Breast epithelium (tissue), 4 donors: ENCODE measurements at places on chromosomes 1 and 21. TPM values are rescaled to one million over a fixed set of nuclear protein-coding genes. Genes with fewer than 3 reads are reported as not detected.

The FBLIM1 gene
- 17.4 TPM for total RNA-seq

- peak overlapping the region; percentile 40 for H3K27ac ChIP-seq
- H3K4me1 ChIP-seq, result no peaks in the 10 kb centered on the region
- no peak for DNase-seq
- H3K27me3 ChIP-seq, result no peaks in the 10 kb centered on the region
- H3K4me3 ChIP-seq, result no peak overlapping the region
- no peaks in the 10 kb centered on the region for H3K36me3 ChIP-seq
These were observed 26.1 kb downstream of the KCNJ15 start for GRCh38 chr21:38282921-38283320.

DNA sequence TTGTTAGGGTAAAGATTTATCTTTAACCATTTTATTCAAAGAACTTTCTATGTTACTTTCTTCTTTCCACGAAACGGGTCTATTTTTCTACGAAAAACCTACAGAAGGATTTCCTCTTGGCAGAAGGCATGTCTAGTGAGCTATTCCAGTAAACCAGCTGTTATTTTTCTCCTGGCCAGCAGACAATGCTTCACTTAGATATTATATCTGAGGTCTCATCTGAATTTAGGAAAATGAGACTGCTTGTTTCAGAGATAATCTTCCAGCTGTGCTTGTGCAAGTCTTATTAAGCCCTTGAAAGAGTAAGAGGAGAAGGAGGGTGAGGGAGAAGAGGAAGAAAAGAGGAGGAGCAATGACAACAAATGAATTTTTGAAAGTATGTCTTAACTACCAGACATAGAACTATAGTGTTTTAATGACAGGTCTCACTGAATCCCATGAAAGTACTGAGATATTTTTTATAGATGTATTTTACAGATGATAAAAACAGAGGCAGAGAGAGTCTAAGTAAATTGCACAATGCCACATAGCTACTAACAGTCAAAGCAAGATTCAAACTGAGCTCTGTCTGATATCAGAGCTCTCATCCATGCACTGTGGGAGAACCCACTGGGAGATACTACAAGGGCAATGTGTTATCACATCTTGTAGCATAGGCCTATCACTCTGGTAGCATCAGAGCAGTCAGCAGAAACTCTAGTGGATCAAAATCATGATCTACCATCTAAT, 54.6 kb upstream of the SAMSN1 start:
- H3K27me3 ChIP-seq, result no peaks in the 10 kb centered on the region
- no peaks in the 10 kb centered on the region for H3K36me3 ChIP-seq
- no peak overlapping the region for H3K27ac ChIP-seq
- no peaks in the 10 kb centered on the region for H3K4me1 ChIP-seq
- DNase-seq, result no peak

DNA sequence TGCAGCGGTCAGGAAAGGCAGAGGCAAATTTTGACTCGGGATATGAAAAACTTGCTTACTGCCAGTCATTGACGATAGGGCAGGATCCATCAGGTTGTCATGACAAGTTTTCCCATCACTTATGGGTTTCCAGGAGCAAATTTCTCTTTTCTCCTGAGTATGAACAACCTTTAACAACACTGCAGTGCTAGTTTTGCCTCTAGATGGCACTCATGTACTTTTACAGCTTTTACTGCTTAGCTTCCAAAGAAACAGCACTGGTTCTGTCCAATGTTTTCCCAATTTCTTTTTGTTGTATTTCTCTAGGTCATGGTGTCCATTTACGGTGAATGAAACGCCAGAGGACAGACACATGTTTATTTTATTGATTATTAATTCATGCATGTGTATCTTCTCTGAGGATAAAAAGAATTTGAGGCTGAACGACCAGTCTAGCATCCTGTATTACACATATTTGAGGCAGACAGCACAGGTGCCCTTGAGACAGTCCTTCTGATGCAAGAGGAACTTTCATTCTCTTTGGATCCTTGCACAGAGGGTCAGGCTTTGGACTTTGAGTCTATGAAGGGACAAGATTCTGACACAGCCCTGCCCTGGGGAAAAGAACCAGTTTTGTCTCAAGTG, 112.3 kb upstream of the TRABD2B start:
- H3K4me1 ChIP-seq, result no peaks in the 10 kb centered on the region
- no peak overlapping the region for H3K4me3 ChIP-seq
- DNase-seq, result no peak

DNA sequence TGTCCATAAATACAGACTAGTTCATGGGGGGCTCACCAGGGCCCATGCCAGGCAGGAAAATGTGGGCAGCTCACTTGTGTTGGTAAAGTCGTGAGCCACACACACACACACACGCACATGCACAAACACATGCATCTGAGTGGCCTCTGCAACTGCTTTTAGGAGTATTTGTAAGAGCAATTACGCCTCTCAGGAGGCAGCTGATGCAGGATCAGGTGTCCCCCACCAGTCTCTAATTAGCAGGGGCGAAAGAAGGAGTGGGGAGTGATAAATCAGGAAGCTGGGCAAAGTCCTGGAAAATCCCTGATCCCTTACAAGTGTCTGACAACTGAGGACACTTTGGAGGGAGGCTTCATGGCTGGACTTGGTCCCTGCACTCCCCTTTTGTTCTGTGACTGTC, 5.7 kb upstream of the IVL start:
- H3K4me1 ChIP-seq, result no peaks in the 10 kb centered on the region
- no peaks in the 10 kb centered on the region for H3K27me3 ChIP-seq
- H3K4me3 ChIP-seq, result no peak overlapping the region
- DNase-seq, result no peak
- H3K27ac ChIP-seq, result no peak overlapping the region

The PTPN7 gene
- total RNA-seq, result 4.2 TPM

The RIPPLY3 gene
- total RNA-seq, result 0.16 TPM

DNA sequence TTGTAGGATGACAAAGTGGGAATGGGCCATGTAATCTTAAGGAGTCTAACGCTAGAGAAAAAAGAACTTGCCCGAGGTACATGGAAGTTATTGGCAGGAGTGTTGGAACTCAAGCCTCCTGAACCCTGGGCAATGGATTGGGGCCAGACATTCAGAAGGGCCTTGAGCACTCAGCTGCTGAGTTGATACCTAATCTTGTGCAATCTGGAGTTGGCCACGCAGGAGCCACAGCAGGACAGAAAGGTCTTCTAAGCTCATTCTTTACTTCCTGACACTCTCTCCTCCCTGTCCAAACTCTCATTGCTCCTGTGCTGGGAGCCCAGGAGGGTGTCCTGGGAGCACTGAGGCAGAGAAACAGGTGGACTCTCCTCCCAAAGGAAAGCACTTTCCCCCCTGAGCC, 25.1 kb upstream of the CSF1 start:
- H3K27ac ChIP-seq, result no peak overlapping the region
- DNase-seq, result no peak
- no peaks in the 10 kb centered on the region for H3K27me3 ChIP-seq
- no peak overlapping the region for H3K4me3 ChIP-seq
- no peaks in the 10 kb centered on the region for H3K4me1 ChIP-seq

DNA sequence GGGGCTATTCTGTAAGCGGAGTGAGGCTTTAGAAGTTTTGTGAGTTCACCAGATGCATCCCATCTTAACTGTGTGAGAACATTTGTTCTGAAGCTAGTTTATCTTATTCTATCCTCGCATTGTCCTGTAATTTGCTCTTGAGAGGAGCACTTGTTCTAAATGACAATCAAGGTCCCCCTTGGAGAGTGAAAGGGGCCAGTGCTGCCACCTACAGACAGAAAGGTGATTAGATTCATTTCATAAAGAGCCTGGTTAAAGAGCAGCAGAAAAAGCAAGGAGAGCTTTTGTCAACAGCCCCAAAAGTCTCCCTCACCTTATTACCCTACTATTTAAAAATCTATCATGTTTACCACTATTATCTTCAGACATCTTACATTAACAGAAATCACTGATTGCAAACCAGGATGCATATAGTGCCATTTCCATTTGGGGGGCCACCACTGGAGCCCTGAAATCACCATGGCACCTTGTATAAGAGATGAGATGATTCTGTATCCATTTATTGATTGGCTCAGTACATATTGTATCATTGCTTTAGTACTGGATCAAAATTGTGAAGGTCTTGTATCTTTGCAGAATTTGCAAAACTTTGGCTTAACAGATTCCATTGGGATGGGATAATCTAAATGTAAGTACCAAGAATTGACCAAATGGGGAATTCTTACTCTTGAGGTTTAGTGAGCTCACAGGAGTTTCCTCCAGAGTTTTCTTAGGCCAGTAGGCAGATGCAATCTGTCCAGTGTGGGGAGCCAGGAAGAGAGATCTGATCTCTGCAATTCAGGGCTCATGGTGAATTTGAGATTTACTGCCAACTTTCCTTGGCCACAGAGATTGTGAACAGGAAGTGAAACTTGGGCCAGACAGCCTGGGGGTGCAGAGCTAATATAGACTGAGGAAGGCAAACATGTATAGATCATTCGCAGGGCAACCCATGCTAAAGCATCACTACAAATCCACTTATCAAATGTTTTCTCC, 64.3 kb upstream of the TRABD2B start:
- no peaks in the 10 kb centered on the region for H3K36me3 ChIP-seq
- no peak for DNase-seq
- no peak overlapping the region for H3K4me3 ChIP-seq
- no peak overlapping the region for H3K27ac ChIP-seq
- H3K4me1 ChIP-seq, result peaks cover 8% of the 10 kb centered on the region
- H3K27me3 ChIP-seq, result no peaks in the 10 kb centered on the region

The SPRR1B gene
- not detected for total RNA-seq

GRCh38 chr1:1550591-1551432, 10.4 kb upstream of the TMEM240 start:
- H3K27me3 ChIP-seq, result no peaks in the 10 kb centered on the region
- H3K4me3 ChIP-seq, result no peak overlapping the region
- no peaks in the 10 kb centered on the region for H3K36me3 ChIP-seq
- peak overlapping the region; percentile 74 for H3K27ac ChIP-seq
- no peak for DNase-seq
- no peaks in the 10 kb centered on the region for H3K4me1 ChIP-seq

DNA sequence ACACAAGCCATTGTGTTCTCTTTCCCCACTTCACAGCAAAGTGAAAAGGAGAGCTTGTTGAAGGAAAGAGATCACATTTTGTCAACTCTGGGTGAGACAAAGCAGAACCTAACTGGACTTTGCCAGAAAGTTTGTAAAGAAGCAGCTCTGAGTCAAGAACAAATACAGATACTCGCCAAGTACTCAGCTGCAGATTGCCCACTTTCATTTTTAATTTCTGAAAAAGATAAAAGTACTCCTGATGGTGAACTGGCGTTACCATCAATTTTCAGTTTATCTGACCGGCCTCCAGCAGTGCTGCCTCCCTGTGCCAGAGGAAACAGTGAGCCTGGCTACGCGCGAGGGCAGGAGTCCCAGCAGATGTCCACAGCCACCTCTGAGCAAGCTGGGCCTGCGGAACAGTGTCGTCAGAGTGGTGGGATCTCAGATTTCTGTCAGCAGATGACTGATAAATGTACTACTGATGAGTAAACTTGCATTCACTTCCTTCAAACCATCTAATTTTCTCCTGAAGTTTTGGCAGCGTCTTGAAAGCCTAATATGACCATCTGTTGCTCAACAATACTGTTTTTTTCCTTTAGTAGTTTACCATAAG, 43.7 kb downstream of the BACH1 start:
- DNase-seq, result no peak
- H3K36me3 ChIP-seq, result no peaks in the 10 kb centered on the region
- peak overlapping the region; percentile 3 for H3K27ac ChIP-seq
- no peak overlapping the region for H3K4me3 ChIP-seq

The NOS1AP gene
- total RNA-seq, result 2.2 TPM

GRCh38 chr1:21651214-21652042, 17.7 kb downstream of the RAP1GAP start:
- DNase-seq, result no peak
- H3K27ac ChIP-seq, result peak overlapping the region; percentile 56
- peak overlapping the region; percentile 58 for H3K4me3 ChIP-seq
- H3K27me3 ChIP-seq, result no peaks in the 10 kb centered on the region
- peaks cover 6% of the 10 kb centered on the region for H3K4me1 ChIP-seq

- H3K4me3 ChIP-seq, result no peak overlapping the region
- DNase-seq, result no peak
- H3K27me3 ChIP-seq, result no peaks in the 10 kb centered on the region
- no peaks in the 10 kb centered on the region for H3K4me1 ChIP-seq
- no peaks in the 10 kb centered on the region for H3K36me3 ChIP-seq
These were observed 25.2 kb downstream of the VAMP4 start for GRCh38 chr1:171716616-171717015.

The TNFRSF1B gene
- total RNA-seq, result 35.1 TPM

The RGS1 gene
- 13.6 TPM for total RNA-seq

GRCh38 chr1:26597629-26598039, 68.1 kb downstream of the RPS6KA1 start:
- no peaks in the 10 kb centered on the region for H3K36me3 ChIP-seq
- no peak overlapping the region for H3K4me3 ChIP-seq
- no peaks in the 10 kb centered on the region for H3K4me1 ChIP-seq
- DNase-seq, result no peak
- no peak overlapping the region for H3K27ac ChIP-seq

- H3K4me3 ChIP-seq, result no peak overlapping the region
- no peak overlapping the region for H3K27ac ChIP-seq
- no peaks in the 10 kb centered on the region for H3K36me3 ChIP-seq
- no peaks in the 10 kb centered on the region for H3K27me3 ChIP-seq
These were observed 66.7 kb upstream of the GUCA2A start for GRCh38 chr1:42231253-42231652.

DNA sequence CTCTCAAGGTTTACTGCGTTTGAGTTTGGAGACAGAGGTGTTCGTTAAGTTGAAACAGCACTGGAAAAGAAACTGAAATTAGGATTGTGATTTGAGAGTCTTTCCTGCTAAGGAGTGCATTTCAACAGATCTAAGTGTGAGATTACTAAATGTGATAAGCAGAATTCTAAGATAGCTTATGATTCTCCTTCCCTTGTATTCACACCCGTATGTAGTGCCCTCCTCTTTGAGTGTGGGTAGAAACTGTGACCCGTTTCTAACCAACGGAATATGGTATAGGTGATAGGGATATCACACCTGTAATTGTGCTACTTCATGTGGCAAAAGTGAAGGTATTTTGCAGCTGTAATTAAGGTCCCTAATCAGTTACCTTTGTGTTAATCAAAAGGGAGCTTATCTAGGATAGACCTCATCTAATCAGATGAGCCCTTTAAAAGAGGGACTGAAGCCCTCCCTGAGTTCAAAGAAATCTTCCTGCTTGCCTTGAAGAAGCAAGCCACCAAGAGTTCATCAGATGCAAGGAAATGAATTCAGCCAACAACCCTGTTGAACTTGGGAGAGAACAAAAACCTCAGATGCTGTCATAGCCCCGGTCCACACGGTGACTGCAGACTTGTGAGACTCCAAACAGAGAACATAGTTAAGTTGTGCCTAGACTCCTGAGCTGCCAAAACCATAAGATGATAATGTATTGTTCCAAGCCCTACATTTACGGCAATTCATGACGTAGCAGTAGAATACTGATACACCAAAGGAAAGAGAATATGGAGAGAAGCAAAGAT, 12.6 kb upstream of the IL12RB2 start:
- H3K27ac ChIP-seq, result no peak overlapping the region
- no peaks in the 10 kb centered on the region for H3K27me3 ChIP-seq
- H3K4me3 ChIP-seq, result no peak overlapping the region
- DNase-seq, result no peak
- no peaks in the 10 kb centered on the region for H3K36me3 ChIP-seq

- H3K27me3 ChIP-seq, result no peaks in the 10 kb centered on the region
- H3K36me3 ChIP-seq, result peaks cover 19% of the 10 kb centered on the region
- no peaks in the 10 kb centered on the region for H3K4me1 ChIP-seq
- no peak for DNase-seq
- H3K27ac ChIP-seq, result no peak overlapping the region
- H3K4me3 ChIP-seq, result no peak overlapping the region
These were observed 28.3 kb downstream of the LRRC71 start for GRCh38 chr1:156948708-156949107.
